ENCODE measurements at places on chromosomes 11 and 22.
A peak's percentile ranks its signal among the peaks of the same experiment; 100 is the strongest.

GRCh38 chr11:63609536-63609935 is 4.7 kb downstream of the PLAAT3 start:
- DNase-seq = no peak

GRCh38 chr11:37689951-37690350 is 1091.9 kb upstream of the RAG2 start:
- no peak for DNase-seq

- no peak for DNase-seq
Measured at GRCh38 chr22:49603016-49603415, 224.7 kb downstream of the BRD1 start.

GRCh38 chr11:416051-416756 is 1.4 kb upstream of the SIGIRR start:
- DNase-seq = no peak

DNA sequence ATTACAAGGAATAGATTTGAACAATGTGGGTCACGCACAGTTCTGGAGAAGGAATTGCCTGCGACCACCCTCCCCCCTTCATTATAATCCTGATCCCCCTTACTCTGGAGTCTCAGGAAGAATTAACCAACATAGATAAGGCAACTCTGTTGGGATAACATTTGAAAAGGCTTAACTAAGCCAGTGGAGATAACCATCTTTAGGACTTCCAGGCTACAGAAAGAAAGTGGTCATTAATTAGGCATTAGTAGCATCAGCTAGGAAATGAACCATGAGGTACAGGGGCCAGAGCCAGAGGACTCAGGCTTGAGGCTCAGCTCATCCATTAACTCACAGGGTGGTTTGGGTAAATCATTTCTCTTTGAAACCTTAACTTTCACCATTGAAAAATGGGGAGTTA is 720.0 kb upstream of the API5 start:
- DNase-seq = no peak

DNA sequence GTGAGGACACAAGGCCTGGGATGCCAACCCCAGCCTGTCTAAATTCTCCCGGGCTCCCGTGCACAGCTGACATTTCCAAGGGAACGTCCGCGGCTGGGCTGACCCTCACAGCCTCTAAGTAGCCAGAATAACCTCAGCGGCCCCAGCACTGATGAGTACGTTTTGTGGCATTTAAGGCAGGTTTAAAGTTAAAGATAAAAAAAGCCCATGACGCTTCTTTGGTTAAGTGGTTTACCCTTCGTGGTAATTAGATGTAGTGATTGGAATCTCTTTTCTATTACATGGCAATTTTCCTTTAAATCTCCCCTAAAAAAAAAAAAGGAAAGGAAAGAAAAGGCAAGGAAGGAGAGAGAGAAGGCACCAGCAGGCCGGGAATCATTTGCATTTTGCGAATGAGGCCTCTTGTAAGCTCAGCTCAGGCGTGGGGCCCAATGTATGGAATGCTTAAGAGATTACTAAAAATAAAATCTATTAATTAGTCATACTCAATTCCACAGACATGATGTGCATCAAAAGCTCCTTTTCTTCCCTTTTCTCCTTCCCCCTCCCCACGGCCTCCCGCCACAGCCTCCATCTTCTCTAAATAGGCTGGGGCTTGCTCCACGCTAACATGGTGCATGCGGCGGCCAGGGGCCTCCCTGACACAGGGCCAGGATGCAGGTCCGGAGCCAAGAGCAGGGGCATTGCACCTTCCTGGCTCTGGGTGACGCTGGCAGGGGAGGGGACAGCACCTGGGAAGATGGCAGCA is 44.1 kb downstream of the MACROD1 start:
- no peak for DNase-seq

GRCh38 chr22:36411589-36412258 is 24.0 kb upstream of the MYH9 start:
- DNase-seq = no peak

DNA sequence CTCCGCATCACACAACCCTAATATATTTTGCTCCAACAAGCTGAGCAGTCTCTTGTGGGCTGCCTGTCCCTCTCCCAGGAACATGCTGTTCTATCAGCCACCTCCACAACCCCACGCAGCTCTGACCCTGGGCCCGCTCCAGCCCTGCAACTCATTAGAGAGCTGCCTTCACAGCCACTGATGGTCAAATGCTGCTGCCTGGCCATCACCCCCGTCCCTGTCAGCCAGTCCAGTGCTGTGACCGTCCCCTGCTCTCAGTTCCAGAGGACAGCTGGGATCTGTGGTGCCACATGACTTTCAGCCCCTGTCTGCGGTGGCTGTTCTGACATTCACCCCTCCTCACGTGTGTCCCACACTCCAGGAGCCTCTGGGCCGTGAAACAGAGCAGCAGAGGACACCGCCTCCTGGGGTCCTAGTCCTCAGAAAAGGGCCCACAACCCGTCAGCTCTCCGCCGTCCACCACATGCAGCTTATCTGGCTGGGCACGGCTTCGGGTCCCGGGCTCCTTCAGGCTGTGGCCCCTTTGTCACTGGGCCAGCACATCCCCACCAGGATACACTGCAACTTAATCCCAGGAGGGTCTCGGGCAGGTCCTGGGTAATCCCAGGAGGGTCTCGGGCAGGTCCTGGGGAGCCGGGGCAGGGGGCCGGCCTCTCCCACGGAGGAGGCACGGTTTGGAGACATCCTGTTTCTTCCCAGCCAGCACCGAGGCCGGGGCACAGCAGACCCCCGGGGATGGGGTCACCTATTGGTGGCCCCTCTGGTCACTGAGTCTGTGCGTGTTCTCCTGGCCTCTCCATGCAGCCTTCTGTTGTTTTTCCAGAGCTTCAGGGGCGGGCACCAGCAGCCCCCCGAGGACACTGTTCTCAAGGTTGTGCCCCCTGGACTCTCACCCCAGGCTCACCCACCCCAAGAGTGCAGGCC is 15.1 kb downstream of the CRELD2 start:
- DNase-seq = no peak

DNA sequence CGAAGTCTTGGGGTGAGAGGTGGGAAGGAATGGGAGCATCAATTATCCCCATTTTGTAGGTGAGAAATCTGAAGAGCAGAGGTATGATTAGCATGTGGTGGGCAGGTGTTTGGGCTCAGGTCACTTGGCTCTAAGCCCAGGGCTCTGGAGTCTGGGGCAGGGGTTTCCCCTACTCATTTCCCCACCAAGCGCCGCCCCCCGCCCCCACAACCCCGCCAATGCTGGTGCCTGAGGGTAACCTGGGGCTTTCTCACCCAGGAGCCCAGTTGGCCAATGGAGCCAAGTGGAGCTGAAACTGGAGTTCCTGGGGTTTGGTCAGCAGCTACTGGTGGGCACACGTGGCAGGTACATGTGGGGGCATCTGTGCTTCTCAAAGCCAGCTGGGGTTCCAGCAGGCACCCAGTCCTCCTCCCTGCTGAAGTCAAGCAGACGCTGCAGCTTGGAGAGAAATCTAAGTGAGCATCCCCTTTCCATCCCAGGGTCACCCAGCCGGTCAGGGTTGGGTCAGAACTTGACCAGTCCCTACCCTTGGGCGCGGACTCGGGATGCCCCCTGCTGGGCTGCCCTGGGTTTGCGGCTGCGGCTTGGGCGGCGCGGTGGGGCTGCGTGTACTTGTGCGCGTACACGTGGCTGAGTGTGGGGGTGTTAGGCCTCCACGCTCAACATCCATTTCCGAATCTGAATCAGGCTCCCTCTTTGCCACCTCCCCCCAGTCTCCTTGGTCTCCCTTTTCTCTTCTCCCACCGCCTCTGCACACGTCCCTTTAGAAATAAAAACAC is 1.7 kb upstream of the CHRM1 start:
- DNase-seq = peak; percentile 56

GRCh38 chr11:7520981-7521487 is 7.2 kb downstream of the PPFIBP2 start:
- no peak for DNase-seq

DNA sequence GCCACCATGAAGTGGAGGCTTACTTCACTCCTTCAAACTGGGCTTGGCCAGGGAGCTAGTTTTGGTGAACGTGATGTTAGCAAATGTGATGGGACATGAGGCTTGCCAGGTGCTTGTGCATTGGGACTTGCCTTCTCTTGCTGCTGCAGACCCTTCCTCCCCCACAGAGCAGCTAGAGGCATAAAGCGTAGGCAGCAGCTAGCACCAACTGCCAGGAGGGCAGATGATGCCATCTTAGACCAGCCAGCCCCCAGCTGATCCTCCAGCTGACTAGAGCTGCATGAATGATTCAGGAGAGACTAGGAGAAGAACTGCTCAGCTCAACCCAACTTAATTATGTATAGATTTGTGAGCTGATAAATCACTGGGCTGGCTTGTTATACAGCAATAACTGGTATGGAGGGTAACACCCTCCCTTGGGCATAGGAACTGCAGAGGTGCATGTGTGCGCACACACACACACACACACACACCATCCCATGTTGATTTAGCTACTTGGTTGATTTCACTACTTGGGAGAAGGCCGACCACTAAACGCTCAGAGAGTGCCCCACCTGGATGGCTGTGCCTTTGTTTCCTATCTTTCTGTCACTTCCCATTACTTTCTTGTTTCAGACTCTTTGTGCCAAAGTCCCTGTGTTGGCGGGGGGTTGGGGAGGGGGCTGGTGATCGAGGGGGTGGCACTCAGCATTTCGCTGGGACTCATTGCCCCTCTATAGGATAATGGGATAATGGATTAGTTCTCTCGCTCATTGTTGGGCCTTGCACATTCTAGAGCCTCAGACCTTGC is 202.8 kb downstream of the ADAMTS15 start:
- no peak for DNase-seq

DNA sequence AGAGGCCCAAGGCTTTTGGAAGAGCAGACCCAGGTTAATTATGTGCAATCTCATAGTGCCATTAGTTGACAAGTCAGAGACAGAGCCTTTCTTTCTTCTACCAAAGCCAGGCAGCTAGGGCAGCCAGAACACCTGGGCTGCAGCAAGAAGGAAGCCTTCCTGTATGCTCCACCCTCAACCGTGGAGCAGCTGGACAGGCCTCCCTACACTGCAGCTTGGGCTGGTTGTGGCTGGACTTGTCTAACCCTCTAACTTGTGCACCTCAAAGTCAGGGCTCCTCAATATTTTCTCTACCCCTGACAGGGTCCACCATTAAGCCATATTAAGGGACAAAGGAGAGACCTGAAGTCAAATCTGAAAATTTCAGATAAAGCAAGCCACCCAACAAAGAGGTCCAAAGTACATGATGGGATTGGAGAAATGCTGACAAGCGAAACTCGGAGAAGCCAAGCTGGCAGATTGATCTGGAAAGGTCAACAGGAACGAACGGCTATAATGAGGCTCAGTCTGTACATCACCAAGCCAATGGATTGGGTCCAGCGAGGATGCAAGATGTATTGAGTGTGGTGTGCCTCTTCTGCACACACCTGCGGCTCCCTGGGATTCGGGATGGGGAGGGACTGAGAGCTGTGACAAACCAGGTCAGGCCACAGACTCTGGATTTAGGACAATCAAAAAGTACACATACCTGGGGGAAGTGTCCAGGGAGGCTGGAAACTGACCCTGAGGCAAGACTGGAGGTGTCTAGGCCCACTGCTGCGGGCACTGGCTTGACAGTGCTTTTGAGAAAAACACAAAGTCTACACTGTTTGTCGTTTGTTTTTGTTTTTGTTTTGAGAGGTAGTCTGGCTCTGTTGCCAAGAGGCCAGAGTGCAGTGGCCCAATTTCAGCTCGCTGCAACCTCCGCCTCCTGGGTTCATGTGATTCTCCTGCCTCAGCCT is 11.7 kb upstream of the SLC43A3 start:
- no peak for DNase-seq

DNA sequence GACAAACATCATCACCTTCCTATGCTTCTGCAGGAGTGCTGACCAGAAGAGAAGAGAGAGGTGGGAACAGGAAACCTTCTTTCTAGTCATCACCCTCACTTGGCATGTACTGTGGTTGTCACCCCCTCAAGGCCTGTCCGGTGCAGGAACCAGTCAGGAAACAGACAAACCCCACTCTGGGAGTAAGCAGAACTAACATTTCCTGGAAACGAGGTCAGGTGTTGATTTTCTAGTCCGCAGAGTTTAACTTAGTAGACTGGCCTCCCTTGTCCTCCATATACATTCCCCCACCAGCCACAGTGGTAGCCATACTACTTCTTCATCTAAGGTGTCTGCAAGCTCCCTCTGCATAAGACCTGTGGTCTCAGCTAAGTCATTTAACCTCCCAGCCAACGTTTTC is 80.7 kb upstream of the NCAM1 start:
- DNase-seq = no peak

GRCh38 chr11:33772300-33772699 is 2.0 kb downstream of the FBXO3 start:
- no peak for DNase-seq

GRCh38 chr11:3732671-3733436 is 61.7 kb upstream of the CHRNA10 start:
- DNase-seq = no peak

GRCh38 chr22:25067851-25068421 is 115.4 kb downstream of the KIAA1671 start:
- peak; percentile 70 for DNase-seq

DNA sequence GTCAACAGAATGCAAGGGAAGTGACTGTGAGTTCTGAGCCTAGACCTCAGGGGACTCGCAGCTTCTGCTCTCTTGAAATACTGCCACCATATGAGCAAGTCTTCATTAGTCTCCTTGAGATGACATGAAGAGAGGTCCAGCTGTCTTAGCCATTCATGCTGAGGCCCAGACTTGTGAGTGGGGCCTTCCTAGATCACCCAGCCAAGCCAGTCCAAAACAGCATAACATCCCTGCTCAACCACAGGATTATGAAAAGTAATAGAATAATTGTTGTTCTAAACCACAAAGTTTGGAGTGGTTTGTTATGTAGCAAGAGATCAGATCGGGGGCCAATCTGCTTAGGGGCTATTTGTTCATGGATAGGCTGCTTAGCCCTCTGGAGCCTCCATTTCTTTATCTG is 54.9 kb upstream of the HTATIP2 start:
- no peak for DNase-seq

DNA sequence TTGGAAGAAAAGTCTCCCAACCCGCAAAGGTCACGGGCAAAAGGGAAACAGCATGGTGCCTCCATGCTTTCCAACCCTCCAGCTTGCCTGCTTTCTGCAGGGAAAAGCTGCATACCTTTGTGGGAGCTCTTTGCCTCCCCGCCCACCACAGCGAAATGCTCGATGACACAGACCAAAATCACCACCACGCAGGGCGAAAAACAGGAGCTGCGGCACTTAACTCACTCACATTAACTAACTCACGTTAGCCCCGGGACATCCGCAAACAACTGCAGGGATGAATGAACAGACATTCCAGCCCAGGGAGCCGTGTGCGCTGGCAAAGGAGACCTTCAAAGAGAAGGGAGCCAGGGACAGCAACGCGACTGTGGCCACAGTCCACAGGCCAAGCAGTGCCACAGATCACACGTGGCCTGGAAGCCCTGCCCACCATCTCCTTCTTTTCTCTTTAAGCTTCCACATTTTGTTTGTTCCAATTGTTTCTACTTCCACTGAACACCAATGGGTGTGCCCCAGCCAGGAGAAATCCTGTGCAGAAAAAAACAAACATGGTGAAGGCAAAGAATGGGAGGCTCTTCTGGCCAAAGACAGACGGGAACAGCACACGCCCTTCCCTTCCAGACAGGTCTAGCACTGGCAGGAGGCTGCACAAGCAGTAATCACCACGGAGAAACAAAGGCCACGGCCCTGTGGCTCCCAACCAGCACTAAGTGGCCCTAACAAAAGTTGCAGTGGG is 39.3 kb downstream of the DUSP8 start:
- no peak for DNase-seq

GRCh38 chr11:60916669-60917206 is 2.8 kb downstream of the TMEM109 start:
- no peak for DNase-seq

All from stimulated activated CD4-positive, alpha-beta T cell treated with anti-CD3 and anti-CD28 coated beads, Interleukin-4, amount 100 ng/mL, for 4 hours (primary cell).